ENCODE measurements at places on chromosomes 5 and 9.
A peak's percentile ranks its signal among the peaks of the same experiment; 100 is the strongest.

DNA sequence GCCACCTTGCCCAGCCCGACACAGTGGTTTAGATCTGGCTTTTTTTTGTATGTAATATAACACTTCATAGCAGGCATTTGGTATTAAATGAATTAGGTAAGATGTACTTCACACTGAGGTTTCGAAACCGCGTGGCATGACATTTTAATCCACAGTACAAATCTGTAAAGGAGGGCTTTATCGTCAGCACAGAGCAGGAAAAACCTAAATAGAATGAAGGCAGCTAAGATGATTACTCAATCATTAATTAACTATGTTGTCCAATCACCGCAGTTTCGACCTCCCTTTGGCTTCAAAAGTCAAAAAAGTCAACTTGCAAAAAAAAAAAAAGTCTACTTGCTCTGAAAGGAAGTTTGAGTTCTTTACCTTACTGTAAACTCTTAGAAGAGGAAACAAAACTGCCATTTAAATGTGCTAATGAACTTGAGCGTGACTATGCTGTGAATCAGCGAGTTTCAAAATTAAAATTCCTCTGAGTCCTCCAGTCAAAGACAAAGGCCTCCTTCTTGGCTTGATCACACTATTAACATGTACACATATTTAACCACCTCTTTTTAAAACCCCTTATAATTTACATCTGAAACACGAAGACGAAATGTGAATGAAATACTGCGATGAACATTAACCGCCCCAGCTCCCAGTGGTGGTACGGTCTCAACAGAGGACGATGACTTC lies 698 bp upstream of the SEC24A start:
- DNase-seq = peak; percentile 51

DNA sequence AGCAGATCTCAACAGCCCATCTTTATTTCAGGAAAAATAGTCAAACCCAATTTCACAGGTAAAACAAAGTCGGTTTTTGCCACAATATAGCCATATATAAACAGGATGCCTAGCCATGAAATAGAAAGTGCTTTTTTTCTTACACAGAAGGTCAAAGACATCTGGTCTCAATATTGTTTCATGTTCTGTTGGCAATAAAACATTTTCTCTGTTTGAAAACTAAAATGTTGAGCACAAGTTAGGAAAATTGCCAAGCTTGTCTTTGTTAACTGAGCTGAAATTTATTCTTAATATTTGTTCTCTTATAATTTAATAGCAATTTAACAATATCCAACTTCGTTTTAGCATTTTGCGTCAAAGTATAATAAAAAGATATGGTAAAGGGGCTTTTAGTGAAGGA lies 673.4 kb downstream of the DTWD2 start:
- no peak for DNase-seq

GRCh38 chr5:173565491-173566072 lies 50.9 kb downstream of the BOD1 start:
- no peak for DNase-seq

GRCh38 chr9:136854113-136854841 lies 2.1 kb downstream of the MAMDC4 start:
- DNase-seq = no peak

DNA sequence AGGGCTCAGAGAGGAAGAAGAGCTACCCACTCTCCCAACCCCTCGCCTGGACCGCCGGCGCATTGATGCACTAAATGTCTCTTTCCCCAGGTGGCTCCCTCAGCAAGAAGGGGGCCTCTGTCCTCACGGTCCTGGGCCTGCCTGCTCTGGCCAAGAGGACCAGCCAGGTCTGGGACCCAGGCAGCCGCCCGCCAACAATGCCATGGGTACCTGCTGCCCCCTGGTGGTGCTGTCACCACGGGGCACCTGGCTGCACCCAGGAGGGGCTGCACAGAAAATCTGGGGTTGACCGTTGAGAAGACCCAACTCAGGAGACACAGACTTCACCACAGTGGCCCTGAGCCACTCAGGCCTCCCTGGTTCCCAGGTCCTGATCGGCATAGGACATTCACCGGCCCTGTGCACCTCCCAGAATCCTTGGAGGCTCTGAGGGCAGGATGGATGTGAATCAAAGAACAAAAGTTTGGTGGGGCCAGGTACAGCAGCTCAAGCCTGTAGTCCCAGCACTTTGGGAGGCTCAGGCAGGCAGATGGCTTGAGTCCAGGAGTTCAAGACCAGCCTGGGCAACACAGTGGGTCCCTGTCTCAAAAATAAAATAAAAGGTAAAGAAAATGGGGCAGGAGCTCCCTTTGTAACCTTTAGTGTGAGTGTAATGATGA lies 2.4 kb upstream of the VAV2 start:
- DNase-seq = peak; percentile 82

DNA sequence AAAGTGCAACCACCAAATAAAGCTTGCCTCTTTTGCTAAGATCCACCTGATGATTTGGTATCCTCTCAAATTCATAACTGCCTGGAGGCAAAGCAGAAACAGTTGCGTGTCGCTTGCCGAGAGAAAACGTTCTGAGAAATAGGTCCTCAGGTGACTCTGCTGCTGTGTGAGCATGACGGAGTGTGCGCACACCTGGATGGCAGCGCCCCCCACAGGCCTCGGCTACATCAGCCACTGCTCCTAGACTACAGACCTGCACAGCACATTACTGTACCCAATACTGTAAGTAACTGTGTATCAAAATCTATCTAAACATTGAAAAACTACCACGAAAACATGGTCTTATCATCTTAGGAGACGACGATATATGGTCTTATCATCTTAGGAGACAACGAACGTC lies 87.4 kb downstream of the CAMSAP1 start:
- no peak for DNase-seq

- no peak for DNase-seq
Observed at GRCh38 chr9:87711857-87712800, 13.8 kb upstream of the CTSL start.

GRCh38 chr9:101586651-101587050 lies 8.1 kb downstream of the PPP3R2 start:
- no peak for DNase-seq

- DNase-seq = no peak
Observed at GRCh38 chr9:21788752-21789151, 13.7 kb upstream of the MTAP start.

DNA sequence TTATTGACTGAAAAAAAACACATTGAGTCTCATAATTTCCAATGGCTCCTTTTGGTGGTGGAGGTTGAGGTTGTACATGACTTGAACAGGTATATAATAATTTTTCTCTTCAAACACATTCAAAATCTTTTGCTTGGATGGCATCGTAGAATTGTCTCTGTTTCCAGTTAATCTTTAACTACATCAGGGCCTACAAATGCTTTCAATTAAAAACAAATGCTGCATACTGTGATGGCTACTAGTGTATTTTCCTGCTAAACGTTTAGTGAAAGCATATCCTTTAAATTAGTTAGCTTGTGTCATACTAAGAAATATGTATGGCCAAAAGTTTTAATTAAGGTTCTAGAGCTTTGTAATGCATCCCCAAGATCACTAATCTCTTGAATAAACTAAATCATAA lies 313.8 kb downstream of the SLF1 start:
- no peak for DNase-seq

- no peak for DNase-seq
Observed at GRCh38 chr9:130471411-130472183, 26.8 kb downstream of the ASS1 start.

DNA sequence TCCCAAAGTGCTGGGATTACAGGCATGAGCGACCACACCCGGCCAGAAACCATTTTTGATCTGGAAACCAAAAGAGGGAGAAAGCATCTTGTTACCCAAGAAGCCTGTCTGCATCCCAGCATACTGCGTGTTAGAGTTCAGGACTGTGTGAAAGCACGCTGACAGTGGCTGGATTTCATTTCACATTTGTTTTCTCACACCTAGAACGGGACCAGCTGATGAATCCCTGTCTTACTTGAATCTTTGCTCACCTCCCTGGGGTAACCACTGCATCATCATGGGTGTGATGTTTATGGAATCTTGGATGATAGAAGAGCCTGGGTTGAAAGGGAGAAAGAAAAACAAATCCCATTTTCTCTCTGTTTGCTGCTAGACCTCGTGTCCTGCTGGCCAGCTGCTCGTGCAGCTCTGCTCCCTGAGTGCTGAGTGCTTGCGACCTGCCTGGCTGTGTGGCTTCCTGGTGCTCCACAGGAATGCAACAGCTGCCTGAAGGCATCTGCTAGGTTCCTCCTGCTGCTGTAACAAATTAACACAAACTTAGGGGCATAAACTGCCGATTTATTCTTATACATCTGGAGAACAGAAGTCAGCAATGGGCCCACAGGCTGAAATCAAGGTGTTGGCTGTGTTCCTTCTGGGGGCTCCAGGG lies 378.3 kb upstream of the DAP start:
- DNase-seq = no peak

DNA sequence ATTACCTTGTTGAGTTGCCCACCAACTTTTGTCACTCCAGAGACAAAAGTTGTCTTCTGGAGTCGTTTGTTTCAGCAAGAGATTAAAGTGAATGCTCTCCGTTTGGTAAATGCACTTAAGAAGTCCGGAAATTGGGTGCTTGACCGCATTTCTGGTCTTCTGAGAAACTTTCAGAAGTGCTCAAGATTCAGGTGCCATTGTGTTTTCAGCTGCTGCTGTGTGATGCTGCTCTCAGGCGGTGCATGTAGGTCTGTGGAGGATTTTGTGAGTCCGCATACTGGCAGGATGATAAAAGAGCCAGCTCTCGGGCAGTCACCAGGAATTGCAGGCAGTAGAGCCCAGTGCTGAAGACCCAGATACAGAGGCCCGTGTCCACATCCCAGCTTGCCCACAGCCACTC lies 5.9 kb upstream of the NFIL3 start:
- no peak for DNase-seq

GRCh38 chr5:145811834-145812625 lies 23.1 kb downstream of the PRELID2 start:
- no peak for DNase-seq

GRCh38 chr9:93585695-93586094 lies 9.3 kb downstream of the PHF2 start:
- no peak for DNase-seq

DNA sequence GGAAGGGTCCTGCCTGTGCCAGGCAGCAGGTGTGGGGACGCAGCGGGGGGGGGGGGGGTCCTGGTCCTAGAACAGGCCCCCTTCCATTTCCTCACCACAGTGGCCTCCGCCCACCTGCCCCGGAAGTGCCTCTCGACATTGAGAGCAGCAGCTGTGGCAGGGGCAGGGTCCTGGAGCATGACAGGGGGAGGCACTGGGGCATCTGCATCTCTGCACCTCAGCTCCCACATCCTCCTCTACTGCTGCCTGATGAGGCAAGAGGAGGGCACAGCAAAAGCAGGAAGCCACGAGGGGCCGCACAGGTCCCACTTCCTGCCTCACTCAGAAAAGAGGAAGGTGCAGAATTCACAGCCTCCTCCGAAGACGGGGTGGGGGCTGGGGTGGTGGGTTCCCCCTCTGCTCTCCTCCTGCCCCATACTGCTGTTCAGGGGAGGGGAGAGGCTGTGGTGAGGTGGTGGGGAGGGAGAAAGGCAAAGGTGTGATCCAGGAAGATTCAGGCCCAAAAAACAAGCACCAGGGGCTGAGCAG lies 14.8 kb downstream of the AKNA start:
- peak; percentile 77 for DNase-seq

GRCh38 chr5:110751902-110752762 lies 13.3 kb downstream of the SLC25A46 start:
- peak; percentile 38 for DNase-seq

GRCh38 chr5:68420476-68421344 lies 205.2 kb downstream of the PIK3R1 start:
- DNase-seq = no peak

GRCh38 chr9:34338665-34339385 lies 9.5 kb downstream of the NUDT2 start:
- DNase-seq = no peak

GRCh38 chr5:161095953-161096352 lies 243.9 kb upstream of the ATP10B start:
- DNase-seq = no peak

DNA sequence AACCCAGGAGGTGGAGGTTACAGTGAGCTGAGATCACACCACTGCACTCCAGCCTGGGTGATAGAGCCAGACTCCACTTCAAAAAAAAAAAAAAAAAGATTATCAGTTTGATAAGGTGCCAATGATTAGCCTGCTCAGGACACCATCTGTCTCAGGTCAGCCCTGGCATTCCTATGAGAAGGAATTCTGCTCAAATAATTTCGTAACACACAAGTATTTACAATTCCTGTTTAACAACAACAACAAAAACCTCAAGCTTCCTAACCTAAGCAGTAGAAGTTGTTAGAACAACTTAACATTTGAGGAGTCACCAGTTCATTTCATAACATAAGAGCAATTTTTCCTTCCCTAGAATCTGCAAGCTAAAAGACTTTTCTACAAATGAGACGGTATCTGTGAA lies 85.0 kb downstream of the LHFPL2 start:
- DNase-seq = no peak

DNA sequence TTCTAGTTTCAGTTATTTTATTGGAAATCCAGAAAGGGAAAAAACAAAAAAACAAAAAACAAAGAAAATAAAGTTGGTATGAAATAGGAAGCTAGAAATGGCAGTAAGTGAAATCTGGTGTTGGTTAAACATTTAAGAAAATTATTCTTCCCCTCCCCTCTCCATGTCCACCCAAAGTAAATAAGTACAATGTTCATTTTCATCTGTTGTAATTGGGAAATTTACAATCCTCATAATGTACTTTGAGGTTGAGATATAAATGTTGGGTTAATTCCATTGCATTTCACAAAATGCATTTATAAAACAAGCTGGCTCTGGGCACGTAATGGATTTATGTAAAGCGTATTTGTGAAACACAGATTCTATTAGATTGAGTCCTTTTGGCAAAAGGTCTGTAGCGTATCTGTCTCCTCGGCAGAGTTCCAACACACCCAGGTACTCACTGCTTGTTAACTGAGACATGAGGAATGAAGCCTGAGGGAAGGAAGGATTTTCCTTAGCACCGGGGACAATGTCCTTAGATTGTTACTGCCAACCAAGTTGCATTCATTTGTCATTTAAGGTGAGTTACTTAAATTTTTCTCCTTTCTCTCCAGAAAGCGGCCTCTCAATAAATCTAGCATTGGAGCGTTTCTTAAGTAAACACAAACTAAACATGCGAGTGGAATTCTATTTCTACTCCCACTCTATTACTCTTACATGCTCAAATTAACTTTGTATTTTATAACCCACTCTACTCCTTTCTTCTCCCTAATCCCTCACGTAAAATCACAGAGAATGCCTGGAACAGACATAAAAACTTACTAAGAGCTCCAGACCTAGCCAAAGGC lies 912.3 kb upstream of the WWC1 start:
- no peak for DNase-seq

GRCh38 chr5:143040622-143041021 lies 270.4 kb downstream of the ARHGAP26 start:
- DNase-seq = no peak

Measured in stimulated activated CD4-positive, alpha-beta T cell treated with anti-CD3 and anti-CD28 coated beads, Interleukin-4, amount 100 ng/mL, for 24 hours (primary cell).